ENCODE measurements at places on chromosomes 1 and 21. TPM values are rescaled to one million over a fixed set of nuclear protein-coding genes. Genes with fewer than 3 reads are reported as not detected.

Gene CCDC27
- not detected for total RNA-seq

Gene PCBP3
- total RNA-seq = 0.86 TPM

Gene TAF12
- total RNA-seq = 30.9 TPM

Gene BNIPL
- total RNA-seq = 0.22 TPM

Gene SLAMF9
- not detected for total RNA-seq

Gene MEX3A
- 0.22 TPM for total RNA-seq

Gene CYP2J2
- 0.29 TPM for total RNA-seq

Gene USF1
- total RNA-seq = 51.0 TPM

Gene DAB1
- total RNA-seq = not detected

Gene DCST2
- 0.66 TPM for total RNA-seq

Gene LCE5A
- not detected for total RNA-seq

Gene CCDC30
- total RNA-seq = 0.66 TPM

Gene GRHL3
- not detected for total RNA-seq

Gene FCRLB
- total RNA-seq = 1.8 TPM

Gene C1orf226
- total RNA-seq = 0.29 TPM

Measured in placental pericyte (primary cell).